EH (cell line): ENCODE measurements at places on chromosomes 7 and 10.

GRCh38 chr7:154912871-154913637 is 89.9 kb downstream of the PAXIP1 start:
- peak; percentile 7 for DNase-seq

- DNase-seq: no peak
Measured at GRCh38 chr10:47321521-47322195, 596 bp upstream of the GDF2 start.

- no peak for DNase-seq
Measured at GRCh38 chr7:45065031-45065995, 23.5 kb downstream of the NACAD start.

DNA sequence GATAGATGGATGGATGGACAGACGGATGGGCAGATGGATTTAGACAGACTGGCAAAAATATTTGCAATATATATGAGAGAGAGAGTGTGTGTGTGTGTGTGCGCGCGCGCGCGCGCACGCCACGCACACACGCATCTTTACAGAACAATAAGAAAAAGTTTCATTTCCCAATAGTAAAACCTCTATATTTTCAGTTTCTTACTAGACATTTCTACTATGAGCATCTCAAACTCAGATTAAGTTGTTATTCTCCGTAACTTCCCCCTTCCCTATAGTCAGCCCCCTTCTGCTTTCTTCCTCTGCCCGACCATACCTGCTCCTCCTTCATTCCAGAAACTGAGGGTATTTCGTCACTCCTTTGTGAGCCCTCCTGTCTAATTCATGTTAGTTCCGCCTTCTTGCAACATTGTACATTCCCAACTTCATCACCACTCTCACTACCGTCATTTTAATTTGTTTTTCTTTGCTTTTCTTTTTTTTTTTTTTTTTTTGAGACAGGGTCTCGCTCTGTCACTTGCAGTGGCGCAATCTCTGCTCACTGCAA is 154.4 kb upstream of the SH2B2 start:
- no peak for DNase-seq

DNA sequence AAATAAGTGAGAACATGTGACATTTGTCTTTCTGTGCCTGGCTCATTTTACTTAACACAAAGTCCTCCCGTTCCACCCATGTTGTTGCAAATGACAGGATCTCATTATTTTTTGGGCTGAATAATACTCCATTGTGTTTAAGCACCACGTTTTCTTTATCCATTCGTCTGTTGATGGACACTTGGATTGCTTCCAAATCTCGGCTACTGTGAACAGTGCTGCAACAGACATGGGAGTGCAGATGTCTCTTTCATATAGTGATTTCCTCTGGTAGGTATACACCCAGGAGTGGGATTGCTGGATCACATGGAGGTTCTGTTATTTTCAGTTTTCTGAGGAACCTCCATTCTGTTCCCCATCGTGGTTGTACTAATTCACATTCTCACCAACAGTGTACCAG is 264.4 kb upstream of the GALNT17 start:
- no peak for DNase-seq

- no peak for DNase-seq
Measured at GRCh38 chr10:110059925-110060324, 52.1 kb downstream of the ADD3 start.

DNA sequence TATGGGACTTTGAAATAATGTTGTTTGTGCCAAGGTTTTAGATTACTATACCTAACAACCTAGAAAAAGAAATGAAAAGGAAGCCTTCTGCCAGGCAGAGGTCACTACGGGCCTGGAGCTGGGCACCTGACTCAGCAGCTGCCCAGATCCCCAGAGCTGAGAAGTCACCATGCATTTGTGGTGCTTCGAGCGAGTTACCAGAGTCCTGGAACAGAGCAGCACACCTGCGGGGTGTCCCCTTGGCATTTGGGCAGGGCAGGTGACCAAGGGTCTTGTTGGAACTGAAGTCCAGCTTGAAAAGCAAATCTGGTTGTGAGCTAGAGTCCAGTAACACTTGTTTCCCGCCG is 25.5 kb downstream of the EGFR start:
- no peak for DNase-seq

DNA sequence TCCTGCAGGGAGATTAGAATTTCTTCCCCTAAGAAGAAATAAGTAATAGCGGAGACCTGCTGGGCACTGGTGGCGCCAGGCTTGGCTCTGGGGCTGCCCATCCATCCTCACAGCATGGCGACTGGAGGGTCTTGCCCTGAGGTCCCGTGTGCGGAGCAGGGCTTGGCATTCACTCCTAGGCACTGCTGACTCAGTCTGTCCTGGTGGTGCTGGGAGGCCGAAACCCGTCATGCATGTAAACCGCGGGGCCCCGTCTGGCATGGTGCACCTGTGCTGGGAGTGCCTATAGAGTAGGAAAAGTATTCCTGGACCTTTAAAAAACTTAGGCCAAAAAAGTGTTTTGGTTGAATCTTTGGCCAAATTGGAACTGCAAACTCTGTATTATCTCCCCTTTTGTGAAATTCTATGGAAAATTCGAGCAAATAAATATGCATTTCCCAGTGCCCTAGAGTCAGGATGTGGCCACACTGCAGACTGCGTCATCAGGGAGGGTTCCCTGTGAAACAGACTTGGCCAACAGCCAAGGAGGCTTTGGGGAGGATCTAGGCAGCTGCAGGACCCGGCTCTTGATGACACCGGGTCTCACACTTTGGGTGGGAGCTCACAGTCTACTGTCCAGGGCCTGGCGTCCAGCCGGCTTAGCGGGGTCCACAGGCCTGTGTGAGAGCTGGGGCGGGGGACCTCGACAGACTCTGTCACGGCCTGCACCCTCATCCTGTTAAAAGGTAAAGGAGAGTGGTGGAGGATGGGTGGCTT is 122.3 kb downstream of the VIPR2 start:
- no peak for DNase-seq

DNA sequence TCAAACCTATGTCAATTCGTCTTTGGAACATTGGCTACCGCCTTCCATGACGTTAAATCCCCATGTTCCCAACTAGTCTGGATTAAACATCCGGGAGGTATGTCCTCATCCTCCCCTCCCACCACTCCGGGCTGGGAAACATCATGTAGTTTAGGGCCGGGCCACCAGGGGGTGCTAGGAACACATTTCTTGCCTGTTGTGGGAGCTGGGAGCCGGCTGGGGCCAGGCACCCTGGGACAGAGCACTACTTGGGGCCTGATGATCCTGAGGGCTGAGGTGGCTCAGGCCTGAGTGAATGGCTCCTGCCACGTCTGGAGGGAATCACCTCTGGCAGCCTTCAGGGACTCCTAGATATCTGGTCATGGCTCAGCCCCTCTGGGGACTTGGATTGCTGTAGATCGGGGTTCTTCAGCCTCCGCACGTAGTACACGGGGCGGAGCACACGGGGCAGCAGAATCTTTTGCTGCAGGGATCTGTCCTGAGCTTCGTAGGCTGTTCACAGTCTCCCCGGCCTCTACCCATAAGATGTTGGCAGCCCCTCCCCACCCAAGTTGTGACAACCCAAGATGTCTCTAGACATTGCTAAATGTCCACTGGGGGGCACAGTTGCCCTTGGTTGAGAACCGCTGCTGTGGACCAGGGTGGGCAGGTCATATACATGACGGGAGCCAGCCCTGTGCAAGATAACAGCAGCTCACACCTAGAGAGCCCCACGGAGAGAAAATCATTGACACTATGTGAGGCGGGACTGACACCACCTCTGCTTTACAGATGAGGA is 141.2 kb upstream of the ZNF716 start:
- DNase-seq: no peak

- no peak for DNase-seq
Measured at GRCh38 chr7:31271641-31272405, 68.7 kb downstream of the NEUROD6 start.

DNA sequence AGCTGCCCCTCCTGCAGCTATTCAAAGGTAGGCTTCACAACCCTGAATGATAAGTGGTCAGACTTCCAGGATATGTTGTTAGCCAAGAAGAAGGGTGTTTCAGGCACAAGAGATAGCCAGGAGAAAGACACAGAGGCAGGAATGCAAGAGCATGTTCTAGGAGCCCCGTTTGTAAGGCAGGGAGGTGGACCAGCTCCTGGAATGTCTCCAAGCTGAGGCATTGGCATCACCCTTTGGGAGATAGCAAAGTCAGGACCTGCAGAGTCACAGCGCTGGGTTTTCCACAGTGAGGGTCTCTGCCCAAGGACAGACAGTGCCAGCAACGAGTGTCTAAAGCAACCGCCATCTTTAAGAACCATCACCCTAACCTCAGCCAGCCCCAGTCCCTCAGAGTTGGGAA is 484.5 kb upstream of the ZMIZ1 start:
- DNase-seq: no peak

DNA sequence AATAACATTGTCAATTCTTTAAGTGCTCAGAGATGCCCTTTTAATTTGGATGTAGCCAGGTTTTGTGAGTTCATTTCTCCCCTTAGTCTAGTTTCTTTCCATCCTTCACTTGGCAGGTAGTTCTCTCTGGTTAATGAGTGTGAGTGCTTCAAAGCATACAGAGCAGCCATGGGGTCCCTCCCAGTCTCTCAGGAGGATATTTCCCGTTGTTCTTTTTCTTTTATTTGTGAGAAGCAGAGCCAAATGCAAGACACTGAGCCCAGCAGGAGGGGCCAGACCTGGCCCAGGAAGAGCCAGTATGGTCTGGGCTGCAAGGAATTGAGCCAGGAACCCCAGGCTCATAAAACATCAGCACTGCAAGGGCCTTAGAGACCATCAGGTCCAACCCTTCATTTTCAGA is 52.4 kb downstream of the PLCE1 start:
- DNase-seq: no peak

DNA sequence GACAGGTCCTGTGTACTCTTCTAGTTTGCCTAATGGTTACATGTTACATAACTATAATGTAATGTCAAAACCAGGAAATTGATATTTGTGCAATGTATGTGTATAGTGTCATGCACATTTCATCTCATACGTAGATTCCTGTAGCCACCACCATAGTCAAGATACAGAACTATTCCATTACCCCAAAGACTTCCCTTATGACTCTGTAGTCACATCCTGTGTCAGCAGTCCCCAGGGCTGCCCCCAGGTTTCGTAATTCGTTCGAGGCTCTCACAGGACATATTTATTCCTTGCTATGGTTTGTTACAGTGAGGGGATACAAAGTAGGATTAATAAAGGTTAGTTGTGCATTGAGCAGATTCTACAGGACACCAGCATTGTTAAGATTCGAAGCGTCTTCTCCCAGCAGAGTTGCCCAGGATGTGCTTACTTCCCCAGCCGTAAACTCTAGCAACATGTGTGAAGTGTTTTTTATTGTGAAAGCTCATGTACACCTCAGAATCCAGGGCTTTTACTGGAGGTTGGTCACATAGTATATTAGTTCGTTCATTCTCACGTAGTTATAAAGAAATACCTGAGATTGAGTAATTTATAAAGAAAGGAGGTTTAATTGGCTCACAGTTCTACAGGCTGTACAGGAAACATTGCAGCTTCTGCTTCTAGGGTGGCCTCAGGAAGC is 18.6 kb downstream of the RABGEF1 start:
- no peak for DNase-seq

DNA sequence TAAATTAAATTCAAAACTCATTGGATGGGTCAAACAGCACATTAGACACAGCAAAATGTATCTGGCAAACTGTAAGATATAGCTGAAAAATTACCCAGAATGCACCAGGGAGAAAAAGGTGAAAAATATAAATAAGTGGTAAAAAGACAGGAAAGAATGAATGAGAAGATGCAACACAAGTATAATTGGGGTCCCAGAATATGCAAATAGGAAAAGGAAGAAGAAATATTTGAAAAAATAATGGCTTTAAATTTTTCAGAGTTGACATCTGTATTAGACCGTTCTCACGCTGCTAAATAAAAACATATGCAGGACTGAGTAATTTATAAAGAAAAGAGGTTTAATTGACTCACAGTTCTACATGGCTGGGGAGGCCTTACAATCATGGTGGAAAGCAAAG is 167.7 kb upstream of the PLXNA4 start:
- no peak for DNase-seq

DNA sequence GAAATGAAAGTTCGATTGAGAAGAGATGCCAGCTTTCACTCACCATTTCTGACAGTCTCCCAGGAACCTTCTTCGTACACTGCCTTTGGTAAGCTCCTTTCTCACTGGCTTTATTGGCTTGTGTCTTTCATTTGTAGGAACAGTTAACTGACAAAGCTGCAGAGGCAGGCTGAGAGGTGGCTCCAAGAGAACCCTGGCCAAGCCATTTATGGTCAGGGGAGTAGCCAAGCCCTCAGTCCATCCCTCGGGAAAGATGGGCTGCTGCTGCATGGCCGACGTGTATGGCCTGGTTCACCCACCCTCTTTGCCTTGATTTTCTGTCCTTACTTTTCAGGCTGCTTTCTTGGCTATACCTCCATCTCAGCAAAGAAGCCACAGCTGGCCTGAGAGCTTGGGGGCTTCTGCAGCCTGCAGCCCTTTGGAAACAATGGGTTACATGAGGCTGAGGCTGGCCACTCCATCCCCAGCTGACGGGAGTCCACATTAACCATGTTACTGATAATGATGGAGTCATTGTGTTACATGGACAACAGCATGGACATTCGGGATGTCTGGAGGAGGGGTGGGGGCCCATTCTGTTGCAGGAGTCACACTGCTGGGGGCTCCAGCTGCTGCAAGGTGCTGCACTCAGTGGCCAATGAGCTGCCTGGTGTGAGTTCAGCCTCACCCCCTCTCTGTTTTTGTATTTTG is at the start of gene OPALIN:
Gene OPALIN (minus strand): TSS at position 152 of the 690 bp plus-strand sequence. CDS start 106 bp downstream, at position 46.
- DNase-seq: no peak

DNA sequence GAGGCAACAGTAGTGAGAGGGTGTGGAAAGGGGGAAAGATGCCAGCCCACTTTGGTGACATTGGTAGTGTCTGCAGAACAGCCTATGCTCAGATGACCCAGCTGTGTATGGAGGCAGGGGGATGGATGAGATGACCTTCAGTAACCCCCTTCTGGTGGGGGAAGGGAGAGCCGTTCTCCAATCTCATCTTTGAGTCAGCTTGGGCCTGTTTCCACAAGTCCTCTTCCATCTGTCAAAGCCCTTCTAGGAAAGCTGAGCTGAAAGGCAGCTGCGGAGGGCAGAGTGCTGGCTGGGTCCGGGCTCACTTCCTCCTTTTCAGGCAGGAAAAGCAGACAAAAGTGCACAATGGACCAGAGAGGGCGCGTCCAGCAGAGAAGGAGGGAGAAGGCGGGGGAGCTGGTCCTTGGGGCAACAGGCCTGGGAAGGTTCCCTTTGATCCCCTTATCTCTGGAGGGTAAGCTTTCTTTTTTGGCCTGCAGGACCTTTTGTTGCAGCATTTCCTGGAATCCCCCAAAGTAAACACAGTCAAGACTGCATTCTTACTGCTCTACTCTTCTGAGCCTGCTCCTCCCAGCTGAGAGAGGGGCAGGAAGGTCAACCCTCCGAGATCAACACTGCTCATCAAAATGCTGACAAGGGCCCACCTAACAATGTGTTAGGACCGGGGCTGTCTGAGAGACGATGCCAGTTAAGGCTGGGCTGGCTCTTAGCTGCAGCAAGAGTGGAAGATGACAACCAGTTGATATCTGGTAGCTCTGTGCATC is 1.2 kb upstream of the LRMDA start:
- DNase-seq: no peak

DNA sequence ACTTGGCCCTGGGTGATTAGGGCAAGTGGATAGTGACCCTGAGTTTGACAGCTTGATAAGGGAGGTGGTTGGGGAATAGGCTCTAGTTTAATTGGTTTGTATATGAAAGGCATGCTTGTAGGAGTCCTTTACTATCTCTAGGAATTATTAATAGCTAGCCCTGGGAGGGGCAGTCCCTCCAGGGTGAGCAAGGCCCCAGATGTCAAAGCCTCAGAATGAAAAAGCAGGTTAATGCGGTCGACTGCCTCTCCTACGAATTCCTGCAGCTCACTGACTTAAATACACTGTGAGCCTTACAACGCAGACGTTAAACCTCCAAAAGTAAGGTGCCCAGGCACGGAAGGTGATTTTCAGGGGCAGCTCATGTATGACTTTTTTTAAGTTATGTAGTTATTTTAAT is 5.2 kb upstream of the BTBD16 start:
- no peak for DNase-seq
